ENCODE measurements at places on chromosomes 4 and X.

- no peak for DNase-seq
These were observed 5.7 kb downstream of the CD99 start for GRCh38 chrX:2696698-2697215.

- no peak for DNase-seq
These were observed 23.4 kb upstream of the G3BP2 start for GRCh38 chr4:75696581-75696980.

DNA sequence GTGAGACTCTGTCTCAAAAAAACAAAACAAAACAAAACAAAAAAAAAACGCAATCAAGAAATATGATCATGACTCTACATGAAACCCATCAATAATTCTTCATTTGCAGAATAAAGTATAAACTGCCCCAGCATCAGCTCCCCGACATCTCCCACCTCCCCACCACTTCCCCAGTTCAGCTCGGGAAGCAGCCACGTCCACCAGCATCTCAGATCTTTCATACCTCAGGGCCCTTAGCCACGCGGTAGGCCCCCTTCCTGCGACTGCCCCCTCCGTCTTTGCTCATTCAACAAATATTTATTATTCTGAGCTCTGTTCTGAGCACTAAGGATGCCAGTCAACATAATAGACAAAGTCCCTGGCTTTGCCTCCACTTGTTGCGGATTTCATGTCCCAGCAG, 45.6 kb downstream of the DCTD start:
- DNase-seq = no peak

GRCh38 chrX:96564595-96564994, 120.0 kb upstream of the DIAPH2 start:
- DNase-seq = no peak

DNA sequence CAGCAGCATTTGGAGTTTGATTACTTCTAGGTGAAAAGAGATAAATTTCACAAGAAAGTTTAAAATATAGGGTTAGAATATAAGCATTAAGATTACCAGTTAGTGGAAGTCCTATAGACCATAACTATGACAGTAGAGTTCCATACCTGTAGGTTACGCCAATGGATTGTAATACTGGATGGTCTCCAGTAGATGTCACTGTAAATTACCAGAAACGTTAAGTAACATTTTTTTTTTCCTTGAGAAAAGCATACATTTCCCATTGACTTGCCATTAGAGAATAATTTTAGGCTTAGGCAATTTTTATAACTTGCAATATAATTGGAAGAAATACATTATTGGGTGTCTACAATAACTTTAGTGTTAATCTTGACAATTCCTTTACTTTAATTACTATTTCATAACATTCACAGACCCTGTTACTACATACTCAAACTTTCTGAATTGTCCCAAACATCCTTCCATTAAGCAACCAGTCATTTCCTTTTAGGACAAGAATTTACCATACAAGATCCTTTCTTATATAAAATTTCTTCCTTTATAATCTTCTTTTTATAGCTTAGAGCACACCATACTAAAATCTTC, 304.1 kb upstream of the TECRL start:
- no peak for DNase-seq

DNA sequence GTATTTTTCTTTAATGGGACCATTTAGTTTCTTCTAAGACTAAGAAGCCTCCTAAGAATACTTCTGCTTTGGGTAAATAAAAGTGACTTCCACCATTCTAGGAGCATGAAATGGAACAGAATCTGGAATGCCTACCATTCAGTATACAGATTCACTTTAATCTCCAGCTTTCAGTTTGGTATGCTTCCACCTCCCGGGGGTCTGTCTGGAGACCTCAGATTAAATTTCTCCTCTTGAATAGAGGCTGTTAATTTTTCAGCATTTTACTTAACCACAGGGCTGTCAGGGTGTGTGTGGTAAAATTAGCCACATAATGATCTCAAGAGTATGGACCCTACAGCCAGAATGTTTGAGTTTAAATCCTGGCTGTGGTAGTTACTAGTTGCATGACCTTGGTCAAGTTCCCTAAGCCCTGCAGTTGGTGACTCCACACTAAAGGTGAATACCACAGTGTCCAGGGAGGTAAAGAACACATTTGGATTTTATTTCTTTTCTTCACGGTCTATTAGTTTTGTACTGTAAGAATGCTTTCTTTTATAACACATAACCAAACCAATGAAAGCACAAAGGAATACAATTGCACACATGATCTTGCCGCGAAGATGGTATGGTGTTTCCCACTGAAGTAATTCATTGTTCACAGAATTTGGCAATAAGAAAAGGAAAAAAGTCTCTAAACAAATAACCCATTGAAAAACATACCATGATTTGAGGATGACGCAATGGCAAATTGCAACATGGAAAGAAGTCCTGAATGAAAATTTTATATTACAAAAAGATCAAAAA, 37.3 kb upstream of the TRIM2 start:
- no peak for DNase-seq

GRCh38 chrX:151704041-151704663, 8.9 kb downstream of the PRRG3 start:
- DNase-seq = no peak

DNA sequence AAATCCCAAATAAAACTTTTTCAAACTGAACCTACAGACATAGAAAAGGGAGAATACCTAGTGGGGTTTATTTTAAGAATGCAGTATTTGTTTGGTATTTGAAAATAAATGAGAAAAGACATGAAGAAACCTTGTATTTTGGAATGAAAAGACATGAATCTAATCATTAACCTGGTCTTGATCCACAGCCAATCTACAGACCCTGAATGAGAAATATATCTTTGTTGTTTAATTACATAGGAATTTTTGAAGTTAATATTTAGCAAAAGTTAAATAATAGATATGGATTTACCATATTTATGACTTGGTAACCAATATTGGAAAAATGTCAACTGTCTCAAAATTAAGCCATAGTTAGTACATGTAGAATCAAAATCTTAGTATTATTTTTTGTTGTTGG, 76.8 kb downstream of the MAGEA10 start:
- DNase-seq = no peak

GRCh38 chr4:84916227-84916626, 50.3 kb downstream of the WDFY3 start:
- no peak for DNase-seq

DNA sequence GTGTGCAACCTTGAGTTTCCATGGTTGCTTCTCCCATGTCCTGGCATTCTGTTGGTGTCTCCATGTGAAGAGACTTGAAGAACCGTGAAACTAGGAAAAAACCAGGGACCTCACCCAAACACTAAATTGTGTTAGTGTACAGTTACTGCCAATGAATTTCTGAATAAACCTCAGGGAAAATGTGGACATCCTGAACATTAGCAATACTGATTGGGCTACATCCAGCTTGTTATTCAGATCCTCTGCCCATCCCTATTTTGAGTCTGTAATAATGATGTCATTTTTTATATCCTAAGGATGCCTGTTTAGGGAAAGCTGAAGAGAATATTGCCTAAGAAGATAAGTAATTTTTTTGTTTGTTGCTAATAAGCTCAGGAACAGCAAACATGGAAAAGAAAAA, 262.7 kb downstream of the TMA16 start:
- DNase-seq = no peak

DNA sequence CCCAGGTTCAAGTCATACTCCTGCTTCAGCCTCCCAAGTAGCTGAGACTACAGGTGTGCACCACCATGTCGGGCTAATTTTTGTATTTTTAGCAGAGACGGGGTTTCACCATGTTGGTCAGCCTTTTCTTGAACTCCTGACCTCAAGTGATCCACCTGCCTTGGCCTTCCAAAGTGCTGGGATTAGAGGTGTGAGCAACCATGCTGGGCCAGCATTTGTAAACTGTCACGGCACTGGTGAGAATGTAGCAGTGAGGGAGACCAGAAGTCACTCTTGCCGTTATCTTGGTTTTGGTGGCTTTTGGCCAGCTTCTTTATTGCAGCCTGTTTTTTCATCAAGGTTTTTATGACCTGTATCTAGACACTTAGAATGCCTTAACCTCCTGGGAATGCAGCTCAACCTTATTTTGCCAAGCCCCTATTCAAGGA, 22.4 kb downstream of the PCDH18 start:
- DNase-seq = no peak

DNA sequence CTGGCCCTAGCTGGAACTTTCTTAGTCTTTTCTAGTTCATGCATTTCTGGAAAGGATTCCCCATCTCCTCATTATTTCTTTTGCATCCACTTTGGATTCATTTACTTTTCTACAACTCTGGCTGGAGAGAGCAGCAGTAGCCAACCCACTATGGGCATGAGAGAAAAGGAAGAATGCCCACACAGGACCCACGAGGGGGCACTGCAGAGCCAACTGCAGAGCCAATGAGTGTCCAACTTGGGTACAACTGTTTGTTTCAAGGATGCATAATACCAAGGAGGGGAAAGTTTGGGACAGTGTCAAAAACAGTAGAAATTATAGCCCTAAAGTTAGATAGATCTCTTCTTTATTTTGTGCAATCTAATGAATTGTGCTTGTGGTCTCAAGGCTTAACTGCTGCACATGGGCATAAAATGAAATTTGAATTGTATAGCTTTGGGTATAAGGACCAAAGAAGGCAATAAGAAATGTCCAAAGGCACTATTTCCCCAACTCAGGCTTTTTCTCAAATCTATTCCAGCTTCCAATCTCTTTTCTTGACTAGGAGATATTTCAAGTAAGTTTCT, 230.6 kb downstream of the NSUN7 start:
- DNase-seq = no peak

DNA sequence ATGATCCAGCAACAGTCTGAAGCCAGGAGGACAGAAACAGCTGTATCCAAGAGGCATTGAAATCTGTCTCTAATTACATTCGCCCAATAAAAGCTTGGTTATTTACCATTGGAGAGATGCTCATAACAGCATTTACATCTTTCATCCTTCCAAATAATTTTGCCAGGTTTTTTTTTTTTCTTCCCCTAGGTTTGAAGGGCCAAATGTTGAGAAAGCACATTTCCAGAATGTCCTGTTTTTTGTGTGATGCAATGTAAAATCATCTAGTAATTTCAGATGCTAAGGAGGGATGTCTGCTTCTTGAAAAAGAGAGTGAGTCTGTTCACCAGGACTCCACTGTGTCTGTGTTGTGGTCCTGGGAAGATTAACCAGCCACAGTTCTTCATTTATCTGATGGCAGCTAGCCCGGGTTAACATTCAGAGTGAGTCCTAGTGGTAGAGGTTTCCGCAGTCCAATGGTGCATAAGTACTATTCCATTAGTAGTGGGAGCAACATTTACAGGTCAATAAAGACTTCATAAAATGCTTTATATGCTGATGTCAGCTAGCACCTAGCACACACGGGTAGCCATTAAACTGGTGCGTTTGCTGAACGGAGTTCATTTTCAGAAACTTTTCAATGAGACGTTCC, 406.8 kb downstream of the STIM2 start:
- no peak for DNase-seq

- no peak for DNase-seq
These were observed 18.0 kb upstream of the FAM47E start for GRCh38 chr4:76233529-76233928.

GRCh38 chr4:118968005-118968404, 79.4 kb downstream of the SYNPO2 start:
- no peak for DNase-seq

DNA sequence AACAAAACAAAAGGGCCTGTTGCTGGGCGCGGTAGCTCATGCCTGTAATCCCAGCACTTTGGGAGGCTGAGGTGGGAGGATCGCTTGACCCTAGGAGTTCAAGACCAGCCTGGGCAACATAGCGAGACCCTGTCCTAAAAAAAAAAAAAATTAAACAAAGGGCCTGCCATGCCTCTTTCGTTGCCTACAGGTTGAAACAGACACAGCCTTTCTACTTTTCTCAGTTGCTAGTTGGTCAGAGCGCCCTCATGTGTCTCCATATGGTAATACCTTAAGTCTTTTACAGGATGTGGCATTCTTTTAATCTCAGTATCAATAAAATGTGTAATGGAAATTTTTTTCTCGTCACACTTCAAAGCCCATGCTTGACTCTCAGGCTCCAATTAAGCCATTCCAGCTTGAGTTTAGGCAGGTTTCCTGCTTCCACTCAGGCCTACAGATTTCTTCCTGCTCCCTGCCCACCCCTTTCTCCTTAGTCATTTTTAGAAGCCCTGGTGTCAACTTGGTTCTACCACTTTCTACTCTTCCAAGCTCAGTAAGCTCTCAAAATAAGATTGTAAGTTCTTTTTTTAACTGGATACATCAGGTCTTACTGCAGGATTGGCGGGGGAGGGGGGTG, 4.6 kb upstream of the SOWAHD start:
- peak; percentile 29 for DNase-seq

DNA sequence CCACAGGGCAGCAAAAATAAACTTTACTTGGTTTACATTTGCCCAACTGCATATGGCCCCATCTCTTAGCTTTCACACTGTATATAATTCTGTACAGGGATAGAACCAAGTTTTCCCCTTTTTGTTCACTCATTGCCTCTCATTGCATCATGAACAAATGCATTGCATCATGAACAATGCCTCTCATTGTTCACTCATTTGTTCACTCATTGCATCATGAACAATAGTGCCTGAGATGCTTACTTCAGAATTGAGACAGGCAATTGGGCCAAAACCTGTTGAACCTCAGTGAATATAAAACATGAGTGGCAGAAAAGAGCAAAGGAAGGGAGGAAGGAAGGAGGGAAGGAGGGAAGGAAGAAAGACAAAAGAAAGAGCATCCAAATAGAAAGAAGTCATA, 98.2 kb downstream of the SOWAHB start:
- no peak for DNase-seq

DNA sequence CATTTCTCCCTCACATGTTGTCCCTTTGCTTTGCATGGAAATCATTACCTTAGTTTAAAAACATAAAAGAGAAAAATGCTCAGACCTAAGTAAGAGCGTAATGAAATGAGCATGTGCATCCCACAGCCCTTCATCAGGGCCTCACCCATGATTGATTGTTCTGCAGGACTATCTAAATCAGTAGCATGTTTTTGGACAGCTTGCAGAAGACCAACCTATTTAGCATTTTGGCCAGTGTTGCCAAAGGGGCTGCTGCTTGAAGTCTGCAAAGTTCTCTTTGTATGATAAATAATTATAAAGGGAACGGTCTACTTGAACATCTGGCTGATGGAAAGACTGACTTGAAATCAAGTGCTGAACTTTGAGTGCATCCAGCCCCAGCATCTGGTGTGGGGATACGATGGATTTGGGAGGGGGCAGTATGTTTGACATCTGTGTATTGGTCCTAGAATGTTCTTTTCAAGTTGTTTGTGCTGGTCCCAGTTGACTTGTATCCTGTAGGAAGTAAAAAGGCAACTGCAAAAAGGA, 76.1 kb upstream of the LIMCH1 start:
- DNase-seq = no peak

DNA sequence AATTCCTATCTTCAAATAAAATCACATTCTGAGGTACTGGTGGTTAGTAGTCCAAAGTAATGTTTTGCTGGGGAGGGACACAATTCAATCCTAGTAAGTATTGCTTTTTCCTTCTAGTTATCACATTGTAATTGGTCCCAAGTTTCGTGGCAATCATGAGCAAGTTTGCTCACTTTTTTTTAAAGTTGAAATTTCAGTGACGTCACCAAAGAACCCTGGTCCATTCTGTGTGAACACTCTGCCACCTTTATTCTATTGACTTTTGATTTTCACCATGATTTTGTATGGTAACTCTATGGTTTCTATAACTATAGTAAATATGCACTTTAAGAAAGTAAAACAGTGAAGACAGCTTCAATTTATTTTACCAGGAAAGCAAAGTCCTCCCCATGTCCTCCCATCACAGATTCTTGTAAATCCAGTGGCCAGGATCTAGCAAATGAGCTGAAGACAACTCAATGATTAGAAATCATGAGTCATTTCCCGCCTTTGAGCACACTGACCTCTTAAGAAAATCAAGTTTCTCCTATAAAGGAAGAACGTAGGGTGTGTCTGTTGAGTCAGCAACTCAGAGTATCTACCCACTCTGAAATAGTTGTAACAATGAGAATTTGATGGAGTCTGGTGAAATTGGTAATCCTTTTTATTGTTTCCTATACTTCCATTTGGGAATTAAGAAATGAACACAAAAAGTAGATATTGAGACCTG, 1306.6 kb upstream of the PABPC4L start:
- no peak for DNase-seq

All from NCI-H774 (cell line).